ENCODE measurements at places on chromosomes 4 and X.
A peak's percentile ranks its signal among the peaks of the same experiment; 100 is the strongest.

- DNase-seq = no peak
These were observed 497.3 kb upstream of the PITX2 start for GRCh38 chr4:111120191-111120590.

GRCh38 chr4:189311251-189311650 lies 629.4 kb upstream of the FRG1 start:
- DNase-seq = no peak

- DNase-seq = no peak
These were observed 154.6 kb downstream of the CCSER1 start for GRCh38 chr4:90281541-90282355.

- no peak for DNase-seq
These were observed 405.9 kb upstream of the MAGEB16 start for GRCh38 chrX:35392232-35392631.

DNA sequence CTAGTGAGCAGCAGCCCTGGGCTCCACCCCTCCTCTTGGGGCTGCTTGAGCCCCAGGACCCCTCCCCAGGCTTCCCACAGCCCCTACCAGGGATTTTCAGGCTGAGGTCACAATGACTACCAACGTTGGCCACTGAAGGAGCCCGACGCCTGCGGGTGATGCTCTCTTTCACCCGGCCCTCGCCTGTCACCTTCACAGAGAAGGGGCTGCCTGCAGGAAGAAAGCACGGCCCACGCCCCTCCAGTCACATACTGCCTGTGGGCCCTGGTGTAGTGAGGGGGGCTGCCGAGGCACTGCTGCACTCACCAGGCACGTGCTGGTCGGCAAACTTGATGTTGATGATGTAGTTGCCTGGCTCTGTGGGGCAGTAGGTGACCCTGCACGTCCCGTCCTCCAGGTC lies 22.0 kb downstream of the FLNA start:
- no peak for DNase-seq

GRCh38 chr4:142940425-142941330 lies 94.6 kb upstream of the INPP4B start:
- DNase-seq = no peak

DNA sequence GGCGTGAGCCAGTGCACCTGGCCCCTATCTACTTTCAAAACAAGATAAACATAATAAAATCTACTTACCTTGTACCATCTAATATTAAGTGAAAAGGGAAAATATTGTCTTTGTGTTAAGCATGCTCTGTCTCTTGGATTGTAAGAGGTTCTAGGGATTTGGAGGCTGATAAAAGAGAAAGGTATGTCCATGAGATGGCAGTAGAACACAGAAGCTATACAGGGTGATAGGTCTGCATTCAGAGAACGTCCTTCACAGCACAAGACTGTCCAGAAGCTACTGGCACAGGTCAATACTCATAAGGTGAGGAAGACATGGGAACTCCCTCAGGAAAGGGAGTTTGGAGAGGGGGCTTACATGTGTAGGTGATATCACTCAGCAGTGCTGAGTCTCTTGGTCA lies 135.5 kb downstream of the TMEM47 start:
- peak; percentile 1 for DNase-seq

DNA sequence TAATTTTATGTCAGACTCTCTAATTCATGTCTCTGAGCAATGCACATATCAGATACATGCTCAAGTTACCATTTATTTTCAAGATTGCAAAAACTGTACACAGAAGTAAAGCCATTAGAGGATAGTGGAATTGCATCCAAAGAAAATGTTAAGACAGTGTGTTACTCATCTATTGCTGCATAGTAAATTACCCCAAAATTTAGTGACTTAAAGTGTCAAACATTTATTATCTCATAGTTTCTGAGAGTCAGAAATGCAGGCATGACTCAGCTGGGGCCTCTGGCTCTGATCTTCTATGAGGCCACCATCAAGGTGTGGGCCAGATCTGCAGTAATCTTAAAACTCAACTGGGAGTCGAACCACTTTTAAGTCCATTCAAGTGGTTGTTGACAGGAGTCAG lies 275.2 kb downstream of the QDPR start:
- peak; percentile 37 for DNase-seq

Measured in astrocyte of the spinal cord (primary cell).